ENCODE measurements at places on chromosomes 1 and 21. TPM values are rescaled to one million over a fixed set of nuclear protein-coding genes. Genes with fewer than 3 reads are reported as not detected.

DNA sequence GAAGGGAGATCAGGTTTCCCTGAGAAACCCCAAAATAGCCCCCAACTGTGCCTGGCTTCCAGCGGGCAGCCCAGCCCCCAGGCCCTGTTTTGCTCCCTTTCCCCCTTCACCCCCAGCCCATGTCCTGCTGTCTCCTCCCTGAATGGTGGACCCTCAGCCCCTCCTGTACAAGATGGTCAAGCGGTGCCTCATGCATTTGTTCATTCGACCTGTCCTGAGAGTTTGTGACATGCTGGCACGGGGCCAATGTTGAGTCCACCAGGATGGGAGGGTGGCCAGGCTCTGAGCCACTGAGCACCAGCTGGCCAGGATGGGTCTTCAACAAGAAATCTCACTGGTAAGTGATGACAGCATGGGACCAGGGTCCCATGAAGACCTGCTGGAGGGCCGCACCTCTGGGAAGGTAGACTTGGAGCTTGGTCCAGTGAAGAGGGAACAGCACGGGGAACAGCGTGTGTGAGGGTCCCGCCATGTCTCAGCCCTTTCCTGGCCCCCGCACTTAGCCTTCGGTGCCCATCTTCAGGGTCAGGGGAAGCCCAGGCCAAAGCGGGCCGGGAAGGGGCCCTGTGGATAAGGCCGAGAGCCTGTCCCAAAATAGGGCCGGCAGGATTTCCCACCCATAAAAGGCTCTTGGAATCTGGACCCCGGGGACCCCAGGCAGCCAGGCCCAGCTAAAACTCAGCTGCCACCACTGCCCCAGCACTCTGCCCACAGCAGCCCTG, at the start of gene CALML6:
Gene CALML6 (plus strand): TSS at position 290 of the 722 bp plus-strand sequence. CDS start 21 bp downstream, at position 311.
- DNase-seq = no peak
- H3K27ac ChIP-seq = no peak within 1 kb of the TSS
- peaks cover 5% of the 10 kb centered on the region for H3K4me1 ChIP-seq
- H3K4me3 ChIP-seq = no peak within 1 kb of the TSS
- peaks cover 3% of the 10 kb centered on the region for H3K27me3 ChIP-seq
- H3K36me3 ChIP-seq = no peaks in the 10 kb centered on the region

DNA sequence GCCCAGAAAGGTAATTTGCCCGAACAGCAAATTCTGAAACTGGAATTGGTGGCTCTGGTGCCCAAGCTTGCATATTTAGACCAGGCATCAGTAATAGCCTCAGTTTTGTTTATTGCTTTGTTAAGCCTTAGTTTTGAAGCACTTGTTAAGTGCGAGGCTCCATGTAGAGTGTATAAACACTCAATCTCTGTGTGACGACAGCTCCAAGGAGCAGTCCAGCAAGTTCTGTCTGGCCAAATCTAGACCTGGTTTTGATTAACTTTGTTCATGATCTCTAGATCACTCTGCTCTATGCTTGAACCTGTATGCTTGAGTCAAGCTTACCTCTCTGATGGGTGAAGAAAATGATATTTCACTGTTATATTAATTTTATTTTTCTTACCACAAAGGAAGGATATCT, 37.4 kb downstream of the DOP1B start:
- no peaks in the 10 kb centered on the region for H3K36me3 ChIP-seq
- H3K4me1 ChIP-seq = no peaks in the 10 kb centered on the region
- no peak for DNase-seq
- H3K4me3 ChIP-seq = no peak overlapping the region

GRCh38 chr1:30965924-30966599, 57.5 kb upstream of the SDC3 start:
- H3K4me1 ChIP-seq = peaks cover 19% of the 10 kb centered on the region
- H3K27me3 ChIP-seq = no peaks in the 10 kb centered on the region
- H3K4me3 ChIP-seq = no peak overlapping the region
- DNase-seq = no peak
- H3K27ac ChIP-seq = no peak overlapping the region
- peaks cover 63% of the 10 kb centered on the region for H3K36me3 ChIP-seq

Gene LORICRIN
- not detected for total RNA-seq

Gene ATP1A2
- total RNA-seq = not detected

DNA sequence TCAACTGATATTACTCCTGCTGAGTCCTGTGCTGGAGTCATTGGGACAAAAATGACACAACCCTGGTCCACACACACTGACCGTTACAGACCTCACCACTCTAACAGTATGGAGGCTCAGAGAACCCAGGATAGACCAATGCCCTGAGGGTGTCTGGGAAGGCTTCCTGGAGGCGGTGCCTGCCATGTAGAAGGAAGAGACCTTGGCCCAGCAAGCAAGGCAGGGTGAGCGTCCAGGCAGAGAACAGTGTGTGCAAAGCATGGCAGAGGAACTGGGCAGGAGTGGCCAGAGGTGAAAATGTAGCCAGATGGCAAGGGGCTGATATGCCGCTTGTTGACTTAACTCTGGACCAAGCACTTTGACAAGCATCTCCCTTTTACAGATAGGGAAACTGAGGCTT, 85.5 kb downstream of the VWA5B1 start:
- H3K27ac ChIP-seq = no peak overlapping the region
- no peaks in the 10 kb centered on the region for H3K36me3 ChIP-seq
- H3K27me3 ChIP-seq = peaks cover 28% of the 10 kb centered on the region
- H3K4me1 ChIP-seq = peaks cover 13% of the 10 kb centered on the region

Gene HSF2BP
- total RNA-seq = 1.5 TPM

DNA sequence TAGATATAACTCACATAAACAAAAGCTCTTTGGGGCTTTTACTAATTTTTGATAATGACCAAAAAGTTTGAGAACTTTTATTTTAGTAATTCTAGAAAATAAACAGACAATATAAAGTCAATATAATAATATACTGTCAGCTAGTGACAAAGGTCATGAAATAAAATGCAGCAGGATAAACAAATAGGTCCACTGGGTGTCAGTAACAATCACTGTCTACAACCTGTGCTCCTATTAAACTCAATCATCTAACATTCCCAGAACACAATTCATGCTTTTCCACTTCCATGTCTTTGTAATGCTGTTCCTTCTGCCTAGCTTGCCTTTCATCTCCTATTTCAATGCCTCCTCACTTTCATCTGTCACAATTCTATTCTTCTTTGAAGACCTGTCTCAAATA, 186.1 kb downstream of the GIPC2 start:
- H3K27me3 ChIP-seq = peaks cover 6% of the 10 kb centered on the region
- H3K4me3 ChIP-seq = no peak overlapping the region
- peaks cover 1% of the 10 kb centered on the region for H3K4me1 ChIP-seq

GRCh38 chr1:180540697-180541594, 17.8 kb upstream of the OVAAL start:
- H3K36me3 ChIP-seq = no peaks in the 10 kb centered on the region
- H3K4me1 ChIP-seq = no peaks in the 10 kb centered on the region
- H3K27me3 ChIP-seq = peaks cover 2% of the 10 kb centered on the region

DNA sequence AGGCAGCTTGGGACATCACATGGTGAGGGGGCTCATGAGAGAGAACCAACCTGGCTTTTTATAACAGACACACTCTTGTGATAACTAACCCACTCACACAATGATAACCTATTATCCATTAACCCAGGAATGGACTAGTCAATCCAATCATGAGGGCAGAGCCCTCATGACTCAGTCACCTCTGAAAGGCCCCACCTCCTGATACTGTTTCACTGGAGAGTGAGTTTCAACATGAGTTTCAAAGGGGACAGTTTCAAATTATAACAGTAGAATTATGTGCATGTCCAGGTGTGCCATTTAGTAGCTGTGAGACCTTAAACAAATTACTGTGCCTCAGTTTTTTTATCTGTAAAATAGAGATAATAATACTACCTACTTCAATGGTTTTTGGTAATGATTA, 47.6 kb upstream of the PPP2R5A start:
- peaks cover 3% of the 10 kb centered on the region for H3K27me3 ChIP-seq
- no peaks in the 10 kb centered on the region for H3K36me3 ChIP-seq
- DNase-seq = peak; percentile 47
- H3K27ac ChIP-seq = no peak overlapping the region
- no peak overlapping the region for H3K4me3 ChIP-seq

Gene HSPG2
- 52.1 TPM for total RNA-seq

- no peak overlapping the region for H3K27ac ChIP-seq
- no peak overlapping the region for H3K4me3 ChIP-seq
- no peak for DNase-seq
- no peaks in the 10 kb centered on the region for H3K36me3 ChIP-seq
- H3K27me3 ChIP-seq = no peaks in the 10 kb centered on the region
Measured at GRCh38 chr1:172268237-172268636, 152.2 kb upstream of the C1orf105 start.

DNA sequence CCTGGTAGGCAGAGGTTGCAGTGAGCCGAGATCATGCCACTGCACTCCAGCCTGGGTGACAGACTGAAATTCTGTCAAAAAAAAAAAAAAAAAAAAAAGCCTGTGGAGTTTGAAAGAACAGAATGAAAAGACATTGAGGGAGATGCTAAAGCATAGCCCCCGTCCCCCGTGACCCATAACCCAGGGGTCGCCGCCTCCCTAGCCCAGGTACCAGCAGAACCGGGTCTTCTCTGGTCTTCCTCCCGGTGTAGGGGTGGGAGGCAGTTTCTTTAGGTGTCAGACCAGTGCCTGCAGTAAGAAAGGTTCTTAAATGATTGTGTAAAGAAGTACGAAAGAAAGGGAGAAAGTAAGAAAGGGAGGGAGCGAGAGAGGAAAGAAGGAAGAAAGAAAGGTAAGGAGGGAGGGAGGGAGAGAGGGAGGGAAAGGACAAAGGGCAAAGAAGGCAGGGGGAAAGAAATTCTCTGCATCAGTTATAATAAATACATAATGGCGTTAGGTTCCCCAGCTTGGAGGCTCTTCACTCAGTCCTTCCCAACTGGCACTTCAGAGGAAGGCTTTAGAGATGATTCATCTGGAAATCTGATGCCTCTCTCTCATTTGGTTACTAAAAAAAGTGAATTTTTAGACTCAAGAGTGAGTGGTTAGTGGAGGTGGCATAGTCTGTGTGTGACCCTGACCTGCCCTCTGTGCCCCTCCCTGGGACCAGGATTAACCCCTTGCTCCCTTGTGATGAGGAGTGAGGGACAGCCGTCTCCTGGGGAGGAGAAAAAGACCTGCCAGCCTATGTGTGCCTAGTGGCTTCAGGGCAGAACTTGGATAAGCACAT, 1.1 kb downstream of the IL24 start:
- H3K4me3 ChIP-seq = no peak overlapping the region
- H3K4me1 ChIP-seq = peaks cover 71% of the 10 kb centered on the region
- no peak for DNase-seq
- H3K27me3 ChIP-seq = no peaks in the 10 kb centered on the region
- H3K27ac ChIP-seq = peak overlapping the region; percentile 40

Gene CDA
- not detected for total RNA-seq

Gene SLC25A33
- 5.7 TPM for total RNA-seq

Gene NBPF6
- not detected for total RNA-seq

- no peak overlapping the region for H3K4me3 ChIP-seq
- no peak overlapping the region for H3K27ac ChIP-seq
- H3K36me3 ChIP-seq = no peaks in the 10 kb centered on the region
- DNase-seq = no peak
Measured at GRCh38 chr1:160963521-160963920, 8.9 kb upstream of the ITLN2 start.

Data from activated CD8-positive, alpha-beta T cell treated with anti-CD3 and anti-CD28 coated beads for 36 hours (primary cell).